ENCODE measurements at places on chromosomes 5 and 9.

DNA sequence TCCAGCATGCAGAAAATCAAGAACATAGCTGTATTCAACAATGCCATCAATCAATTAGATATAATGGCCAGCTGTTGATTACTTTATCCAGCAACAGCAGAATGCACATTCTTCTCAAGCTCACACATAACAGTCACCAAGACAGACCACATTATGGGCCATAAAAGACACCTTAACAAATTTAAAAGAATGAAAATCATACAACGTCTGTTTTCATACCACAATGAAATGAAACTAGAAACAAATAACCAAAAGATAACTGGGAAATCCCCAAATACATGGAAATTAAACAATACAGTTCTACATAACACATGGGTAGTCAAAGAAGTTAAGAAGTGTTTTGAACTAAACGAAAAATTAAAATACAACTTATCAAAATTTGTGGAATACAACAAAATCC is 130.9 kb upstream of the GNA14 start:
- H3K27ac ChIP-seq: no peak overlapping the region
- DNase-seq: no peak
- no peaks in the 10 kb centered on the region for H3K4me1 ChIP-seq
- peaks cover 44% of the 10 kb centered on the region for H3K36me3 ChIP-seq
- H3K4me3 ChIP-seq: no peak overlapping the region

- no peak overlapping the region for H3K27ac ChIP-seq
- no peaks in the 10 kb centered on the region for H3K27me3 ChIP-seq
- DNase-seq: no peak
- H3K4me1 ChIP-seq: no peaks in the 10 kb centered on the region
- H3K4me3 ChIP-seq: no peak overlapping the region
Observed at GRCh38 chr9:4320021-4320420, 20.2 kb upstream of the GLIS3 start.

GRCh38 chr9:95508968-95509850 is 7.6 kb downstream of the PTCH1 start:
- H3K4me1 ChIP-seq: peaks cover 12% of the 10 kb centered on the region
- no peak overlapping the region for H3K27ac ChIP-seq
- no peak for DNase-seq
- H3K36me3 ChIP-seq: no peaks in the 10 kb centered on the region
- H3K27me3 ChIP-seq: peaks cover 7% of the 10 kb centered on the region

DNA sequence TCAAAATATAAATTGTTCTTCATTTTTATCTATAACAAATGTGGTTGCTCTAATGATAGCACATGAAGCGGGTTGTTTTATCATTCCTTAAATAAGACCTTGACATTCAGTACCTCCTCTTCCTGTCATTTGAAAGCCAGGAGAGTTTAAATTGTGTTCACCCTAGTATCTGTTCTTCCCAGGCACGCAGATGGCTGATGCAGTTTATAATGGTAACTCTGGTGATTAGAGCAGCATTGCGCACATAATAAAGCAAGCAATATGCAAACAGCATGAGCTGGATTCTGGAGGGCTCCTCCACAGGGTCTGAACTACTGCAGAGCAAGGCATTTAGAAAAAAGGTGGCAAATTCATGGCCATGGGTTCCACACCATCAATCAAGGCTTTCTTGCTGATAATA is 307.8 kb downstream of the ENC1 start:
- no peaks in the 10 kb centered on the region for H3K36me3 ChIP-seq
- H3K4me1 ChIP-seq: no peaks in the 10 kb centered on the region
- no peak for DNase-seq
- H3K27me3 ChIP-seq: peaks cover 2% of the 10 kb centered on the region

DNA sequence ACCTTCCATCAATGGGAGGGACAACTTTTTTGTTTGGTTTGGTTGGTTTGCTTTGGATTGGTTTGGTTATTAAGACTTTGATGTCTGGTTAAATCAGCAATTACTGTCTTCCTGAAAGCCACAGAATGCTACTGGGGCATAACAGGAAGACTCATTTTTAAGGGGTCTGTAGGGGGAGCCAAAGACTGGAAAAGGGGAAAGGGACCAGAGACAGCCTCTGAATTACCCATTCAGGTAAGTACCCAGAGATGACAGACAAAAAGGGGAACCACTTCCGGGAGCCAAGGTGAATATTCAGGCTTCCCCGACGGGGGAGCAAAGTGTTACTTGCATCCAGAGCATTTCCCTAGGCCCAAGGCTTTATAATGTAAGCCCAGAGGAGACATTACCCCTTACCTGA is 4.6 kb upstream of the FEM1C start:
- H3K4me1 ChIP-seq: peaks cover 6% of the 10 kb centered on the region
- peaks cover 4% of the 10 kb centered on the region for H3K36me3 ChIP-seq
- H3K4me3 ChIP-seq: no peak overlapping the region
- H3K27me3 ChIP-seq: no peaks in the 10 kb centered on the region
- peak; percentile 26 for DNase-seq

GRCh38 chr9:88938189-88938588 is 53.1 kb upstream of the S1PR3 start:
- no peak for DNase-seq
- H3K4me3 ChIP-seq: no peak overlapping the region
- H3K4me1 ChIP-seq: no peaks in the 10 kb centered on the region
- no peak overlapping the region for H3K27ac ChIP-seq
